Mesendoderm (in vitro differentiated cells): ENCODE measurements at places on chromosomes 1 and 21.

DNA sequence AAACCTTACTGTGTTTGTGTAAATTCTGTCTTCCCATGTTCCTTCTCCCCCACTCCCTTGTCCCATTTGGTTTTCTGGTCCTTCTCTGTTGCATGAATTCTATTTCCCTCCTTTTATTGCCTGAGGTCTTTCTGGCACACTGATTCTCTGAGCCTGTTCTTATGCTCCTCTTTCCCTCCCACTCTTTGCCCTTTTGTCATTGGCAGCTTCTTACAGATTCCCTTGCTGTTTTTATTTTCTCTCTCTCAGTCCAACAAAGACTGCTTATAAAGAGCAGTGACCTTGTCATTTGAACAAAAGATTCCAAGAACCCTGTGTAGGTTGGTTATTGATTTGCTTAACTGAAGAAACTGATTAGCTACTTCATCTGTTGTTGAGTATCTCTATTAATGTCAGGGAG is 49.7 kb downstream of the GPR52 start:
- no peak for DNase-seq

DNA sequence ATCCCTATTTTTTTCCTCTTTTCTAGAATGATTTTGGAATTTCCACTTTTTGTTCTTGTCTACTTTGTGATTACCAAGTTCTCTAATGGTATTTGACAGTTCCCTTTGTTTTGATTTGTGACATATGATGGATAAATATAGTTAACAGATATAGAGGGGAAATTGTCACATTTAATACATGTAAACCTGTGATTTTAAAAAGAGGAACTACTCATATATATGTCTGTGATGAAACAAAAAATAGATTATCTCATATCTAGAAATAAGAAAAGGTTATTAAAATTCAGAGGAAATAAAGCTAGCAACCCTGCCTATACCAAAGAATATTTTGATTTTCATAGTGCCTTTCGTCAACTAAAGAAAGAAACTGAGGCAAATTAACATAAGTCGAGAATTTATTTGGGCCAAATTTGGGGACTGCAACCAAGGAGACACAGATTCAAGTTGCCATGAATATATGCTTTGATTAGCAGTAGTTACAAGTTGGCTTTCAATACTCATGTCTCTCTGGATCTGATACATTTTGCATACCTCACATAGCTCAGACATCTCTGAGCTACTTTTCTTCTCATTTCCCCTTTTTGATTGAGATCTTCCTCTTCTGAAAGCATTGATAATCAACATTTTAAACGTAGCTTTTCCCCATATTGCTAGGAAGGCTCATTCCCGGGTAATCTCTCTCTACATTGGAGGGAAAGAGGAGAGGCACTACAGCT is 15.6 kb upstream of the C21orf91 start:
- no peak for DNase-seq

- no peak for DNase-seq
These were observed 180.0 kb downstream of the ETS2 start for GRCh38 chr21:38985568-38986378.

GRCh38 chr1:171583591-171584201 is 38.3 kb upstream of the MYOCOS start:
- DNase-seq = no peak

DNA sequence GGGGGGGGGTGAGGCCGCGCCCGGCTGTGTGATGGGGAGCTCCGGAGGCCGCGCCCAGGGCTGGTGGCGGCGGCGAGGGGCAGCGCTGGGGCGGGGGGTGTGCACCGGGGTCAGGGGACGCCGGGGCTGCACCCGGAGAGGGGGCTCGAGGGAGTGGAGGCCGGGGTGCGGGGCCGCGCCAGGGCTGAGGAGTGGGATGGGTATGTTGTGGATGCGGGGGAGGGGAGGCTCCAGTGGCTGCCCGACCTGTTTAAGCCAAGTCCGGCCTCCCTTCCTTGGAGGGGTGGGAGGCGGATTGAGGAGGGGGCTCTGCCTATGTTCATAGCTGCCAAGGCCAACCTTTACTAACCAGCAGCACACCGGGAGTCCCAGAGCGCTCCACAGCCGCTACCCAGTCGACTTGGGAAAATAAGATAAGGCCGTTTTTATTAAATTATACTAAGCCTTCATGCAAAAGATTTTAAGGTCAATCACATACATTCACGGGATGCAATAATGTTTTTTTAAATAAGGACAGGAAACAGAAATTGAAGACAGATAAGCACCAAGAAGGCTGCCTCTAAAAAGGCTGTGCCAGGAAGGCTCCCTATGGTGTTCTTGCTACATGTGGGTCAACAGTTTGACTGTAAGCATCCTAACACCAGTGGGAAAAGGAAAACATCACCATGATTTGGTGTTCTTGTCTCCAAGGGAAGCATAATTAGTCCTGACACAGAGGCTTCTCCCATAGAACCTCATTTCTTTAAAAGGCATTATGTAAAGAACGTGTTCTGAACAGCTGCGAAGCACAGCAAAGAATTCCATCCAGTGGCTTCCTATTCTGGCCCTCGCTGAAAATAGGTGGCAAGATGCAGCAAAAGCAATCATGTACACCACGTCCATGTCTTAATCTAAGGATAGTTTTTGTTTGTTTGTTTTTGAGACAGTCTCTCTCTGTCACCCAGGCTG is 626 bp upstream of the HLCS start:
- DNase-seq = peak; percentile 67

DNA sequence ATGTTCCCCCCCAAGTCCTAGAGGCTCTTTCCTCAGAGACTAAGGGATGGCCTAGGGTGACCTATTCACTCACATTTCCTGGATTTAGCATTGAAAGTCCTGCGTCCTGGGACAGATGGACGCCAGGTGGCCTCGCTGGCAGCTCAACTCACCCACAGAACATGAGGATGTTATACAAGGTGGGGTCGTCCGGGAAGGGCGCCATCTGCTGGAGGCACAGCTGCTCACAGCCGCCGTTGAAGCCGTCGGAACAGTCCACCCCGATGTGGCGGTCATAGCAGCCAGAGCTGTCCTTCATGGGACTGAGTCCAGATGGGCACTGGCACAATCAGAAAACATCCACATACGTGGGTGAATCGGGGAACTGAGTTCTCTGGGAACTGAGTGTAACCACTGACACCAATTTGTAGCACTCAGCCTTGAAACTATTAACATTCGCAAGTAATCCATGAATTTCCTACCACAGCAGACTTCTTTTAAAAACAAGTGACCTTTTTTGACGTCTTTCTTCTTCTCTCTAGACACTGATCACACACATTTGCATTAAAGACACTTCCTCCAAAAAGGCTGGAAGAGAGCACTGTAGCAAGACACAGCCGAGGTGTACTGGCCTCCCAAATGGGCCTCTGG is 215.4 kb downstream of the ASTN1 start:
- DNase-seq = peak; percentile 93

DNA sequence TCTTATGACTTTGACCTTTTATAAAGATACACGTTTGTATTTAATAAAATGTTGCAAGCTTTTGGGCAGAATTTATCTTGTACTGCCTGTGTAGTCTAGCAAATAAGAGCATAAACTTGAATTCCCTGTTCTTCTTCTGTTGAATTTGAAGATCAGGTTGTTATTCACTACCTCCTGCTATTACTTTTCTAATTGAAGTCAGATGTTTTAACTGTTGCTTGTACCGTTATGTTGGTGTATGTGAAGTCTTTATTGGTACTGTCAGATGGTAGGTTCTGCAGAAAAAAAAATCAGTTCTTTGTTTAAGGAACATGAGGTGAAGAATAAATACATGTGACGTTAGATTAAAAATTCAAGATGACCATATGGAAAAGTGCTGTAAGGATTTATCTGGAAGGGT is 69.1 kb downstream of the DYRK1A start:
- DNase-seq = no peak

DNA sequence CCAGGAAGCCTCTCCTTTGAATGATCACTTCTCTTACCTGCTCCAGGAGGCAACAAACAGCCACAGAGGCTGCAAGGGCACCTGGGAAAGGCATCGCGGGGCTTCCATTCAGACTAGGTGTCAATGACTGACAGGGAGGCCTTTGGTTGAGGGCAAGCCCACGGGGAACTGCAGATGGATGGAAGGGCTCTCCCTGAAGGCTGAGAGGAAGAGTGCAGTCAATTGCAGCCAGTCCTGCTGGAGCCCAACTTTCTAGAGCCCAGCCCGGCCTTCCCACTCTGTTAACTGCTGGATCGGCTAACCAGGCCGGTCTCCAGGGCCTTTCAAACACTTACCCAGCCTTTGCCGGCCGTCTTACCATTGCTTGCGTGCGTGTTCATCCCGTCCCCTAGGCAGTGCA is 89.3 kb downstream of the LACTBL1 start:
- DNase-seq = peak; percentile 20

DNA sequence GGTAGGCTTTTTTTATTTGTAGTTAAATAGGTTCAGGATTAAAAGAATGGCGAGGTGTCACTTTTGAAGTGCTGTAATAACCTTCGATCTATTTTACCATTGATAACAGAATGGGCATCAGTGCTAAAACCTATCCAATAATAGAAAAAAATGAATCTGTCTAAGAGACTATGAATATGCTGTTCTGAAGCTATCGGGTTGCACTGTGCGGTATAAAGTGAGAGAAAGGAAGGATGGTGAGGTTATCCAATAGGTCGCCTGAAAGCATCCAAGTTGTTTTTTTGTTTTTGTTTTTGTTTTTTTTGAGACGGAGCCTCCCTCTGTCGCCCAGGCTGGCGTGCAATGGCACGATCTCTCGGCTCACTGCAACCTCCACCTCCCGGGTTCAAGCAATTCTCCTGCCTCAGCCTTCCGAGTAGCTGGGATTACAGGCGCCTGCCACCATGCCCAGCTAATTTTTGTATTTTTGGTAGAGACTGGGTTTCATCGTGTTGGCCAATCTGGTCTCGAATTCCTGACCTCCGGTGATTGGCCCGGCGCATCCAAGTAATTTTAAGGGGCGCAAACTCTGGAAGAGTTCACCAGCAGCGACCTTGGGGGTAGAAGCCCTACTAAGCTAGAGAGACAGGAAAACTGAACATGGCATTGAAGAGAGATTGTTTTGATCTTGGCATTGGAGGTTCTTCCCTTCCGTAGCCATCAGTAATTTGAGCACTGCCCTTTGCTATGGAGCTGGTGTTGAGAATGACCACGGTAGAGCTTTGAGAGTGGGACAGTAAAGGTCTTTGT is 8.7 kb upstream of the MDM4 start:
- DNase-seq = peak; percentile 94

- DNase-seq = no peak
These were observed 22.2 kb upstream of the SLC30A1 start for GRCh38 chr1:211601159-211601558.

DNA sequence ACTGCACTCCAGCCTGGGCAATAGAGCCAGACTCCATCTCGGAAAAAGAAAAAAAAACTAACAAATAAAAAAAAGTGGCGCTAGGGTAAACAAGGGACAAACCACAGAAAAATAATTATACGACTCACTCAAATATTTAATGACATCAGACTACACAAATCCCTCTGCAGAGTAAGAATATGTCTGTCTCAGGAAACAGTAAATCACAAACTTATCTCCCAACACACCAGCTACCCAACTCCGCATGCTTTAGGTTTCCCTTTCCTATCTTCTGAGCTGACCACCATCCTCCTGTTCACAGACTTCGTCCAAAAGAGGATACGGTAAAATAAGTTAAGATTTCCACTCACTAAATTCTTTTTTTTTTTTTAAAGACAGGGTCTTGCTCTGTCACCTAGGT is 16.2 kb downstream of the WDR47 start:
- DNase-seq = no peak

- no peak for DNase-seq
These were observed 24.6 kb upstream of the NADK start for GRCh38 chr1:1802871-1803270.

DNA sequence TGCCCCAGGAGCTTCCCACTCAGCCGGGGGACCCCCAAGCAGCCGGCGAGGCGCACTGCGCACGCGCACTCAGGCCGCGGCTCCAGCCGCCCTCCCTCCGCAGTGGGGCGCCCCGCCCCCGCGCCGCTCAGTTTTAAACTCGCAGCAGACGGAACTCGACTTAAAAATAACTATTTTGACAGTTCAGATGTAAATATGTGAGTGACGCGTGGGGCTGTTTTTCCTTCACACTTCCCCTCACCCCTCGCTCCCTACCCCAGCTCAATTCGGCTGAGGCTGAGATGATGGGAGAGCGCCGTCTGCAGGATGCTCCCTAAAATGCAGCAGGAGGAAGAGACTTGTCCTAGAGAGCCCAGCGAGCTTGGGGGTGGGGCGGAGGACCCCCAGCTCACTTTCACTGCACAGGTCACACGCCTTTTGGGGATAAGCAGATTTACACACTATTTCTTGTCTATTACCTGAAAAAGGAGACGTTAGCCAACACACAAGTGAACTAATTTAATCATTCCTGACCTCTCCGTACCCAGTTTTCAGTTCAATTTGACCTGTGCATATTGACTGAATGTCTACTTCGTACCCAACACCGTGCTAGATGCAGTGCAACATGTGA is 8.9 kb upstream of the LEMD1 start:
- DNase-seq = peak; percentile 75
